Renal cortical epithelial cell (primary cell): ENCODE measurements at places on chromosomes 16 and 17.

DNA sequence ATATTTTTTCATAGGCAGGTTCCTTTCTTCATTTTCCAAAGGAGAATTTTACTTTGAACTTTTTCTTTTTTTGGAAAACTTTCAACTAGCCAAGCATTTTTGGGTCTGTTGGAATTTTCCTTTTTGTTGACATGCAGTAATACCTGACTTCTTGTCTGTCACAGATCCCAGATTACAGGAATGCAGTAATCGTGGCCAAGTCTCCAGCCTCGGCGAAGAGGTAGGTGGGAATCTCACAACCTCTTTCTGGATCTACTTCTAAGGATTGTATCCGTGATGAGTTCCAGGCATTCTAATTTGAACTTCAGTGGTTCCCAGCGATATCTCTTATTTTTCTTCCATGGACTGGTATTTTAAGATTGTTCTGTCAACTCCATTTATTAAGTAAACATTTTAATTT lies 31.7 kb downstream of the PRPSAP2 start:
- peak; percentile 29 for DNase-seq

DNA sequence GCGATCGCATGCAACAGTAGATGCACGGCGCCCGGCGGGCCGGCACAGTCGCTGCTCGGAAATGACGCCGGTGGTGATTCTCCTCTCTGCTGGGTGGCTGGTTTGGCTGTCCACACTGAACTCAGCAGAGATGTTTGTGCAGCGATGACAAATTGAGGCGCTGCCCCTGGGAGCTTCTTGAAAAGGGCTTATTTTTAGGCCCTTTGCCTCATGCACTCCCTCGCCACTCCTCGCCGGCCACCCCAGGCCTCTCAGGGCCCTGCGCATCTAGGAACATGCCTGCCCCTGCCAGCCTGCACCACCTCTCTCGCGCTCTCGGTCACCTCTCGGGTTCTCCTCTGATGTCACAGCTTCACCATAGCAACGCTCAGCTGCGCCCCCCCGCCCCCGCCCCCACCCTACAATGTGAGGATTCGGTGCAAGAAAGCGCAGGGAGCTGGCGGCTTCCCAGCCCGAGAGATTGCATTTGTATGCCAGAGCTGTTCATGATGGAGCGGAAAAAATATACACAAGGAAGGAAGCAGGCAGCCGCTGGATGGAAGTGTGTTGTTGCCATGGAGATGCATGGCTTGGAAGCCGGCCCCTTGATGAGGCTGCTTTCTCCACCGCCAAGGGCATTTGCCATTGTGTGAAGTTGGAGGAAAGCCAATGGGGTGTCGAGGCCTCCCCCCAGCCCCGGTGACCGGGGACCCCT lies 81.3 kb upstream of the PLCG2 start:
- no peak for DNase-seq

DNA sequence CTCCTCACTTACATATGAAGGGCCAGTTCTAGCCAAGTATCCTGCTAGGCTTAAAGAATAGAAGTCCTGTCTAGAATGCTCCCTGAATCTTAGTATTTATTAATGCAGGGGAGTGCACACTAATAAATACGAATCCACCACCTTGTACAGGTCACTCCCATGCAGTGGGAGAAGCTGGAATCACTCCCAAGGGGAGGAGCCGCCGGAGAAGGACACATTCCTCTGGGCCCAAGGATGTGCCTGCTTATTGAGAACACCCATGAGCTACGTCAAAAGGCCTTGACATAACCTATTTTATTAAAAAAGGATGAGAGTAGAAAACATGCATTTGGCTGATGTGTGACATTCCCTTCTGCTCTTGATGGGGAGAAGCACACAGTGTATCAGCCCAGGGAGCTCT lies 223.5 kb downstream of the SPECC1 start:
- DNase-seq, result no peak

DNA sequence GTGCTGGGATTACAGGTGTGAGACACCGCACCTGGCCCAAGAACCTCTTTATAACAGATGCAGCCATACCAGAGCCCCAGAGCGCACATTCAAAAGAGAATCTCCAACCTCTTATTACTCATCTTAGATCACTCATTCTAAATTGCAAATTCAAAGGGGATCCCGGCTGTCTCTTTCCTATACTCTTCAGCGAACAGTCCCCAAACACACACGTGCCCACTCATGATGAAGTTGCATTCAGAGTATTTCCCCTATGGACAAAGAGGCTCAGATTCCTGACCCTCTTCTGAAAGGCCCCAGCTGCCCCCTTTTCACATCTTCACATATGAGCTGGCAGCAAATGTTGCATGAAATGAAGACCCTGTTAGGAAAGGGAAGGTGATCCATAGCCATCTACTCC lies 22.5 kb upstream of the ABR start:
- no peak for DNase-seq

- DNase-seq, result no peak
Observed at GRCh38 chr17:80025140-80025539, 10.5 kb downstream of the TBC1D16 start.

DNA sequence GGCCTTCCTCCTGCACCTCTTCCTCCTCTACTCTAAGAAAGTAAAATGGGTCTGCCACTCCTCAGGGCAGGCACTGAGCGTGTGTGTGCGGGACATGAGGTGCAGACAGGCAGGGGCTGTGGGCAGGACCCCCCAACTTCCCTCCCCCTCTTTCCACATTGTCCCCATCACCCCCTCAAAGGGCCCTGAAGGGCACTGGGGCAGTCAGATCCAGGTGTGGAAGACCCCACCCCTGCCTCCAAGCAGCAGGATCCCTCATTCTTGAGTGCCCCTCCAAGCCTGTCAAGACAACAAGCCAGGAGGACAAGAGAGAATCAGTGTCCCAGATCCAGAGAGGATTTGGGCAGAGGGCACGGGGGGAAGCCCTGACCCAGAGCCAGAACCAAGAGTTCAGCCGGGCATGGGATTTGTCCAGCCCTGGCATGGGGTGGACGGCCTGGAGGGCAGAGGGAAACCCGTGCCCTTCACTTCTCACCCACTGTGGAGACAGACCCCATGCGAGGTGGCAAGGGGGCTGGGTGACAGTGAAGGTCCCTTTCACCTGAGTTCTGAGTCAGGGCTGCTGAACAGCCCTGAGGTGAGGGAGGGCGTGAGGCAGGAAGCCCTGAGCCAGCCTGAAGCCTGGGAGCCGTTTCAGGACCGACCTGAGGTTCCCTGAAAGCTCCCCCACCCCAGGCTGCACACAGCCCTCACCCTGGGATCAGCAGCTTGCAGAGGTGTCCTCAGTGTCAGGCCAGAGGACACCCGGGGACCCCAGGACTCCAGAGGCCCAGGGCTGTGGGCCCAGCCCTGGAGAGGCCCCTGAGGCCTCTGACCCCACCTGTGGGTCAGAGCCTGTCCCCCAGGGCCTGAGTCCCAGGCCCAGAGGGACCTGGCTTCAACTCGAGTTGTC lies 45.8 kb downstream of the USP22 start:
- DNase-seq, result no peak

DNA sequence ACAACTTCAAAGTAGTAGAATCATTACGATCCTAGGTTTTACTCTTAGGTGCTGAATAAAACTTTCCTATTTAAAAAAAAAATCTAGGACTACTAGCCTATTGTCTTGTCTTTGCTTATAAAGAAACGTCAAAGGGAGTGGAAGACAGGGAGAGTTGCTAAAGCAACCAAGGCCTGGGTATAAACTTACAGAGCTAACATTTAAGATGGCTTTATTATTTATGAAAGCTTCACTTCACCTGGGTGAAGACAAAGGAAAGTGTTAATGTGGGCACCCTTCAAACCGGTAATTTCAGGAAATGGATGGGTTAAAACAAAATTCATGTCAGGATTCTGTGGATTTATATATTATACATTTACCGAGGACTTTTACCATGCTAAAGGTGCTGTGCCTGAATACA lies 2.5 kb downstream of the DUSP14 start:
- no peak for DNase-seq

- DNase-seq, result no peak
Observed at GRCh38 chr16:5642436-5642835, 544.8 kb upstream of the EEF2KMT start.

DNA sequence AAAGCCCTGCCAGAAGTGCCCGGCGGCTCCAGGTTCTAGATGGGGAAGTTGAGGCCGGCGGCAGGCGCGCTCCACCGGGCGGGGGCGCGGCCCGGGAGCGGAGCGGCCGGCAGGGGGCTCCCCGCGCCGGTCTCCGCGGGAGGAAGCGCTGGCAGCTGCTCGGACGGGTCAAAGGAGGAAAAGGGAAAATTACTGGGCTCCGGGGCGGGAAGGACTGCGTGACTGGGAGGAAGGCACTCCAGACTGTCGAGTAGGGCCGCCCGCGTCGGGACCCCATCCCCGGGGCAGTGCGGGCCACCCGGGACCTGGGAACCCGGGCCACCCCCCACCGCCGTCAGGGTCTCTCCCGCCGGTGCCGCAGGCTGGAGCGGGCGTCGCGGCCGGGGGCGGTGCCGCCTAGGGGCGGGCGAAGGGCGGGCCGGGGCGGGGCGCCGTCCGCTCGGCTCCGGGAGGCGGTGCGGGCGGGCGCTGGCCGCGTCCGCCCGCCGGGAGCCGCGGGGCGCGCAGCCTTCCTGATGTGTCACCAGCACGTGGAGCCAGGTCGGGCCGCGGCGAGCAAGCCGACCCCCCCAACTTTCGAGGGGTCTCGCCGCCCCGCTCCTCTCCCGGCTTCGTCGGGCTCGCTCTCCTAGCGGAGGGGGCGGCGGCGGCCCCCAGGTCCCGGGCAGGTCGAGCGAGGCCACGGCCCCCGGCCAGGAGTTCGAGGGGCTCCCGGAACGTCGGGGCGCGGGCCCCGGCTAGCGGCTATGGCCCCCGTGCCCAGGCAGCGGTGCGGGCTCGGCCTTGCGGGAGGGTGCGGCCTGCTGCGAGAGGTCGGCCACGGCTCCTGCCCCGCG lies 167.5 kb downstream of the RAB11FIP4 start:
- peak; percentile 58 for DNase-seq

GRCh38 chr16:55470533-55471371 lies 8.2 kb upstream of the MMP2 start:
- peak; percentile 23 for DNase-seq

GRCh38 chr16:17228048-17228707 lies 242.6 kb downstream of the XYLT1 start:
- no peak for DNase-seq

DNA sequence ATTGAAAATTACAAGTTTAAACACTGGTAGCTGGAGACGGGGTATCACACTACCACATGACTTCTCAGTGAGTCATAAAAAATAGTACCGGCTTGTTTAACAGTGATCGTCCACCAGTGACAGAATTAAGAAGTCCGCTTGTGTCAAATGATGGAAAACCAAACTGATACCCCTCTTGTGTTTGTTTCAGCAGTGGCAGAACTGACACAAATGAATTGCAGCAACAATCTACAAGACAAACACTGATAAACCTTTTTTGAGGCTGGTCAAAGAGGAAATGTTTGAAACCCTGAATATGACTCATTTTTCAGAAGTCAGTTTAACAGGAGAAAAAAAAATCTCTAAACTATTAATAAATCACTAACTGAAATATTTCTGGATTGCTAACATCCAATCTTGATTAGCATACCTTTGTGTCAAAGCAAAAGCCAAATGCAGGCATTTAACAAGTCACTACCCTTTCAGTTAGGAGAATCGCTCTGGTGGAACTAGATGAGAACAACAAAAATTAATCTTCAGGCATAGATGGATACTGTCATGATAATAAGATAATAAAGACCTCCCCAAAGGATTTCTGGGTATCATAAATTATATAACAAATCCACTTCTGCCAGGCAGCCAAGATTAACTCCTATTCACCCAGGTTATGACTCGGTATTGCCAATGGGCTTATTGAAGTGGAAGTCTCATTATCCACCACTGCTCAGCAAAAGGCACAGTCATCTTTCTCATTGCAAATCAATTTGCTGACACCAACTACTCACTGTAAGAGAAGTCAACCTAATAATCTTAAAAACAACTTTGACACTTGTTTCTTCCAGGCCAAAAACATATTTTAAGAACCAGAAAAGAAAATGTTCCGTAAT lies 20.8 kb downstream of the DCUN1D3 start:
- DNase-seq, result peak; percentile 88

DNA sequence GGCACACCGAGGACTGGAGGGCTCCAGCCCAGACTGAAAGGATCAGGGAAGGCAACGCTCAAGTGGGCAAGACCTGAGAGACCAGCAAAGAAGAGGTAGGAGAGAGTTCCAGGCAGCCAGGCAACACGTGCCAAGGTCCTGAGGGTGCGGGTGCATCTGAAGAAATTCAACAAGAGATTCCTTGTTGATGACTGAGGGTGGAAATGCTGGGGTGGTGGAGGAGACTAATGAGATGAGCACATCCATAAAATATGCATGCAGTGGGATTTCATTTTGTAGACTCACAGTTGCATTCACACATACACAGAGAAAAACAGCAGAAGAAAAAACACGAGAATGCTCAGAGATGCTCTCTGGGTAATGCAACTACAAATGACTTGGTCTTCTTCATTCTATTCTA lies 154.8 kb upstream of the FOXF1 start:
- DNase-seq, result no peak

DNA sequence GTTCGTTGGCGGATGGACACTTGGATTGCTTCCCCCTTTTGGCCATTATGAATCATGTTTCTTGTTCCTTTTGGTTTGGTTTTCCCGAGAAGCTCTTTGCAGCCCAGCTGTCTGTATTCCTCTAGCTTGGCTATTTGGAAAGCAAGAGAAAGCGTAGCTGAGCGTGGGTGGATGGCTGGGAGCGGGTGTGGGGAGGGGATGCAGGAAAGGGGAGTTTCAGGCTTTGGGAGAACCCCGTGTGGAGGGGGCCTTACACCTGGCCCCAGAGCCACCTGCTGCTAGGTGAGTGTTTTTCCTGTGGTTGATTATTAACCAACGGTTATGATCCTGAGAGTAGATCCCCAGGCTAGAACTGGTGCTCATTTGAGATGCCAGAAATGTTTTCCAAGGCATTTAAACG lies 103.7 kb downstream of the RAP1GAP2 start:
- DNase-seq, result peak; percentile 73

DNA sequence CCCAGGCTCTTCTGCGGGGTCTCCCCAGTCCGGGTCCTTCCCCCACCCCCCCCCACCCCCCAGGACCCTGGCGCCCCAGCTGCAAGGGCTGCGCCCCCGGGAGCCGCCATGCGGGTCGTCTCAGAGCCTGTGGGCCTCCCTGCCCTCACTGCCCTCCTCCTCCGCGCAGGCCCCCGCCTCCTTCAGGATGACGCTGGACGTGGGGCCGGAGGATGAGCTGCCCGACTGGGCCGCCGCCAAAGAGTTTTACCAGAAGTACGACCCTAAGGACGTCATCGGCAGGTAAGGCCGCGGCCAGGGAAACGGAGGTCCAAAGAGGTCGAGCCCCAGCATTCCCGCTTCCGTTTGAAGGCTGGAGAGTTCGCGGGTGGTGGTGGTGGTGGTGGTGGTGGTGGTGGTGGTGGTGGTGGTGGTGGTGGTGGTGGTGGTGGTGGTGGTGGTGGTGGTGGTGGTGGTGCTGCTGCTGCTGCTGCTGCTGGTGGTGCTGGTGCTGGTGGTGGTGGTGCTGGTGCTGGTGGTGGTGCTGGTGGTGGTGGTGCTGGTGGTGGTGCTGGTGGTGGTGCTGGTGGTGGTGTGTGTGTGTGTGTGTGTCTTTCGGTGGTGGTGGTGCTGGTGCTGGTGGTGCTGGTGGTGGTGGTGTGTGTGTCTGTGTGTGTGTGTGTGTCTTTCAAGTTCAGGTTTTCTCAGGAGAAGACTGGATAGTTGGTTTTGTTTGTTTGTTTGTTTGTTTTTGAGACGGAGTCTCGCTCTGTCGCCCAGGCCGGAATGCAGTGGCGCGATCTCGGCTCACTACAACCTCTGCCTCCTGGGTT lies 615 bp downstream of the PHKG2 start:
- peak; percentile 8 for DNase-seq

GRCh38 chr16:75627851-75628250 lies 4.8 kb upstream of the ADAT1 start:
- no peak for DNase-seq

- no peak for DNase-seq
Observed at GRCh38 chr17:67585077-67585602, 132.6 kb upstream of the NOL11 start.

- no peak for DNase-seq
Observed at GRCh38 chr16:10847176-10847575, 28.6 kb upstream of the TVP23A start.
